ENCODE measurements at places on chromosomes 12 and 14.

GRCh38 chr14:20441461-20441860 lies 5.5 kb upstream of the KLHL33 start:
- DNase-seq: no peak

DNA sequence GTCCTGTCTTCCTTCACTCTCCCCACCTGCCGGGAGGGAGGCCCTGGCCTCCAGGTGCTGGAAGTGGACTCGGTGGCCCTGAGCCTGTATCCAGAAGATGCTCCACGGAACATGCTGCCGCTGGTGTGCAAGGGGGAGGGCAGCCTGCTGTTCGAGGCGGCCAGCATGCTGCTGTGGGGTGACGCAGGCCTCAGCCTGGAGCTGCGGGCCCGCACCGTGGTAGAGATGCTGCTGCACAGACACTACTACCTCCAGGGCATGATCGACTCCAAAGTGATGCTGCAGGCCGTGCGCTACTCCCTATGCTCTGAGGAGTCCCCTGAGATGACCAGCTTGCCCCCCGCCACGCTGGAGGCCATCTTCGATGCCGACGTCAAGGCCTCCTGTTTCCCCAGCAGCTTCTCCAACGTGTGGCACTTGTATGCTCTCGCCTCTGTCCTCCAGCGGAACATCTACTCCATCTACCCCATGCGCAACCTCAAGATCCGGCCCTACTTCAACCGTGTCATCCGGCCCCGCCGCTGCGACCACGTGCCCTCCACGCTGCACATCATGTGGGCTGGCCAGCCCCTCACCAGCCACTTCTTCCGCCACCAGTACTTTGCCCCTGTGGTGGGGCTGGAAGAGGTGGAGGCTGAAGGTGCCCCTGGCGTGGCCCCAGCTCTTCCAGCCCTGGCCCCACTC lies 8.8 kb downstream of the VRTN start:
- DNase-seq: no peak

DNA sequence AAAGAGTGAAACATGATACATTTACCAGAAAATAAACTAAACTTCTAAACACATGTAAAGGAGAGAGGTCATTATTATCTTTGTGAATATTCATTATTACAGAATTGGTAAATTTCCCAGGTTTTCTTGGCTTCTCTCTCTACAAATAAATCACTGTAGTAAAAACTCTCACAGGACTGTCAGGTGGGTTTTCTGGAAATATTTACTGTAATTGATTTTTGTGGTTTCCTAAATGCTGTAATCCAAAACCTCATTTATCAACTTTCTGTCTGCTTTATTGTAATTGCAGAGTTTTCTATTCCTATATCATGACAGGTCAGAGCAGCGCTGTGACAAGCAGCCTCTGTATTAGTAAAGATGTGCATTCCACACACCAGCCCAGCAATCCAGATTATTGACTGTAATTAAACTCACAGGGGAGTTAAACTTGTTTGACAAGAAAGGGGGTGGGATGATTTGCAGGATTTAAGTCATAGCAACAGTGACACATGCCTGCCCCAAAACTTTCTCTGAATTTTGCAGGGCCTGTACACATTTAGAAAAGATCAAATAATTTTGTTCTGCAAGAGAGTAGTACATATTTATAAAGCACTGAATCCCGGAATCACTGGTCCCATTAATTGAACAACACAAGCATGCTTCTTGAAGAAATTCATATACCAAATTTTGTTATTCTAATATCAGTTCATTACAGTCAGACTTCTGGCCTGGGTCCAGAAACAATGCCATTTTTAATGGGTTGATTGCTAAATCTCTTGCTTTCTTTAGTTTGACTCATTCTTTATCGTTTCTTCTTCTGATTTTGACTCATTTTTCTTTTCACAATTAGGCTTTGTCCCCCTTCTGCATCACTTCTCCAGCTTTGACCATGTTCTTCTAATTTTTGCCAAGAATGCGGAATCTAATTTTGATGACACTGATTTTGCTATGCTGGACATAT lies 42.2 kb downstream of the PTPRO start:
- no peak for DNase-seq

GRCh38 chr14:68771631-68772030 lies 21.2 kb downstream of the ZFP36L1 start:
- DNase-seq: no peak

- no peak for DNase-seq
Measured at GRCh38 chr12:13198241-13198640, 1.7 kb downstream of the EMP1 start.

- DNase-seq: no peak
Measured at GRCh38 chr14:78576437-78577166, 406.4 kb downstream of the NRXN3 start.

GRCh38 chr14:99514552-99515300 lies 33.5 kb downstream of the CCNK start:
- DNase-seq: peak; percentile 7

GRCh38 chr12:18165889-18166288 lies 75.9 kb upstream of the RERGL start:
- DNase-seq: no peak

DNA sequence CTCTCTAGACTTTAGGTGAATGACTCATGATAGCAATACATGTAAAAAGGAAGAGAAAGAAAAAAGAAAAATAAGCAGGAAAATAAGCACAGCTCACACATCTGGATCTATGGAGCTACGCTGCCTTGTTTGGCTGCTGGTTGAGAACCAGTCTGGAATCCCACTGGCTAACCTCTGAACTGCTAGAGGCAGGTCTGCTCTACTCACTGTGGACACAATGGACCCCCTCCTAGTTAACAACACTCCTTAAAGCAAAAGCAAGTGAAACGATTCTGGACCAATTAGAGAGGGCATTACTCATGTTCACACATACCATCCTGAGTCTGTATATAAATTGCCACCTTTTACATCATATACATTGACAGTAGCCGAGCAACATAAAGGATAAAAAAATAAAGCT lies 383.2 kb upstream of the FLRT2 start:
- no peak for DNase-seq

DNA sequence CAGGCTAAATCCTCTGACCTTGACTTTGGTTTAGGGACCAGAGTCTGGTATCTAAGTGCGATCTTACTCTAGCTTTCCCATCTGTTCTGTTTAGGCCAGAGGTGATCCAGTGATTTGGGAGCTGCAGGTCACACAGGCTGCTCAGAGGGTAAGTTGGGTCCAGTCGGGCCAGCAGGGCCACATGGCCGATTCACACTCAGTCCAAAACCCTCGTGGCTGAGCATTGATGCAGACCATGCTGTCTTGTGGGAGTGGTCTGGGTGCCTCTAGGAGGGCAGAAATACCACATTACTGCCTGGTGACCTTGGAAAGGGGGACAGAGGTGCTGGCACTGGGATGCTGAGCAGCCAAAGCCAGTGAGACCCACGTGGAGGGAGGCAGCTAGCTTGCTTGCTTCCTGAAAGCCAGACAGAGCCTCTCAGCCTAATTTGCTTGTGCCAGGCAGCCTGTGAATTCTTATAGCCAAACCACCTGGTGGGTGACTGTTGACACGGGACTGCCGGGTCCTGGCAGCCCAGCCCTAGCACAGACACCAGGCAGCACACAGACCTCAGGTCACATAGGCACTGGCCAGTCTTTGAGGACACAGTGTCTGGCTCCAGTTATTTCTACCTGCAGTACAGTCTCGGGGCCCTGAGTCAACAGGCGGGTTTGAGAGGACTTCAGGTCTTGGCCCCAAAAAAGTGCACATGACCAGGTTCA lies 31.7 kb downstream of the ESRRB start:
- no peak for DNase-seq

GRCh38 chr12:42140901-42141300 lies 3.8 kb downstream of the GXYLT1 start:
- no peak for DNase-seq

- DNase-seq: peak; percentile 24
Measured at GRCh38 chr12:72612171-72612570, 340.0 kb downstream of the TRHDE start.

DNA sequence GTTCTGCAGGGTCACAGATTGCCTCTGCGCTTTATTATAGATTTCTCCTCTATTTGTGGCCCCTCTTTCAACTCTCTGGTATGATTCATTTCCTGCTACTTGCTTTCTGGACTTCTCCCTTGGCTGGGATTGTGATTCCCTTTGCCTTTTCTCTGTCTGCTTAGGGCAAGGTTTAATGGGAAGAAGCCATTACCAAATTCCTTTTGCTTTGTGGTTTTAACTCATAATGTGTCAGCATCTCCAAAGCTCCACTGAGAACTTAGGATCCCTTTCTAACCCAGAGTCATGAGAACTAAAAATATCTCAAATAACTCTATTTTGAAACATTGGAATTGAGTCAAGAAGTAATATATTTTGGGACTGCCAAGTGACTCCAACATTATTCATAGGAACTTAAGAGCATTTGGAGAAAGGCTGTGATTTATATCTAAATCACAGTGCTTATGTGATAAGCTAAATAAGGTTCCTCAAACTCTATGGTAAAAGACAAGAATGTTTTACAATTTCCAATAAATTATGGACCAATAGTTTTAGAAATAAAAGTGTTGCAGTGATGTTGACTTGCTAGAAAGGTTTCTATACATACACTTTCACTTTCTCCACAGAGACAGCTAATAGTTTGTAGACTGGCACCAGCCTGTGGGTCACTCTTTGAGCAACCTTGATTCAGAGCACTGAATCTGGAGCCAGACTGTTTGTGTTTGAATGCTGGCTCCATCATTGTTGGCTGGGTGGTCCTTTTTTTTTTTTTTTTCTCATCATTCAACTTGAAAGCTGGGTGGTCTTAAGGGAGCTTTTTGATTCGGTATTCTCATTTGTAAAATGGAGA lies 93.9 kb downstream of the DACT1 start:
- DNase-seq: no peak

- no peak for DNase-seq
Measured at GRCh38 chr12:54689034-54689372, 40.8 kb upstream of the DCD start.

GRCh38 chr14:58428118-58428683 lies 682 bp downstream of the KIAA0586 start:
- no peak for DNase-seq

DNA sequence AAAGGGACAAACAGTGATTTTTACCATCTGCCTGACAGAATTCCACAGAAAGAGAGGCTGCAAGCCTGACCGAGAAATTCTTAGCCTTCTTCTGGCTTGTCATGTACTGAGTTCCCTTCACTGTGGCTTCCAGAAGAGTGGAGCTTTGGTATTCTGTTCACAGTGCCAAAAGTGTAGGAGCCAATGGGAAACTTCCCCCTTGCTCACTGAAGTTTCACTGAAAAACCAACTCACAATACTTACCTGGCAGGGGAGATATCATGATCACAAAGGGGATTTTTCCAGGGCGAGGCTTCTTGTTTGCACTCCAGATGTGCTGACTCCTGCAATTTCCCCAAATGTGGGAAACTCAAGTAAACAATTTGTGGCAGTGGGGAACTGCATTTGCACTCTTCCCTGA lies 31.7 kb upstream of the MMP19 start:
- DNase-seq: no peak

- no peak for DNase-seq
Measured at GRCh38 chr14:38138473-38139138, 69.1 kb upstream of the SSTR1 start.

DNA sequence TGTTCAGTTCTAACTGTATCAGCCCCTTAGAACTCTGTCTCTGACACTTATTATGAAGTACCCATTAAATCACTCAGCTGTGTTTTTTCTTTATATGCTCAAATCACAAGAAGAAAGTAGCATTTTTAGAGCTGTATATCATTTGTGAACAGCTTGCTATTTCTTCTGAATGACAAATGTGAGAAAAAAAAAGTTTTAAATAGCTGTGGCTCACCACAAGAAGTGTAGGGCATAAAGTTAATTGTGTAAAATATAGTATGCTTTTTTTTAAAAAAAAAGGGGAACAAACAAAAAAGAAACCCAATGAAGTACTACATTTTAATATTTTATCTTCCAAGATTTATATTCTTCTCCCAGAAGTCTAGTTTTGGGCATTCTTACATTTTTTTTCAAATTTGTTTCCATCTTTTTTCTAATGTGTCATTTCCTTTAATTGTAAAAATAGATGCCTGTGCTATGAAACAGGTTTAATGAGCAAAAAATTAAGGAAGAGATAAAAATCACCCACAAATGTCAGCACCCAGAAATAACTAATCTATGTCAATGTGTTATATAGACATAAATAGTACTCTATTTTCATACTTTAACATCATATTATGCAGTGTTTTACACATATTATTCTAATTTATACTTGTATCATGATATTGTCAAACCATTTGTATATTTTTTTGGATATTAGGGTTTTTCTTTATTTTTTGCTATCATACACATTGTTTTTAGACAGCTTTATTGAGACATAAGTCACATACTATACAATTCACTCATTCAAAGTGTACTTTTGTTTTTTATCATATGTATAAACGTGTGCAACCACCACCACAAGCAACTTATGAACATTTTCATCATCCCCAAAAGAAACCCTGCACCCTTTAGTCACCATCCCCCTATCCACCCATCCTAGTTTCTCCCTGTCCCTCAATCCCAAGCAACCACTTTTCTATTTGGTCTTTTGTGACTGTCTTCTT lies 22.4 kb upstream of the LRRK2 start:
- no peak for DNase-seq

GRCh38 chr12:132413931-132414588 lies 75.9 kb upstream of the FBRSL1 start:
- peak; percentile 71 for DNase-seq

DNA sequence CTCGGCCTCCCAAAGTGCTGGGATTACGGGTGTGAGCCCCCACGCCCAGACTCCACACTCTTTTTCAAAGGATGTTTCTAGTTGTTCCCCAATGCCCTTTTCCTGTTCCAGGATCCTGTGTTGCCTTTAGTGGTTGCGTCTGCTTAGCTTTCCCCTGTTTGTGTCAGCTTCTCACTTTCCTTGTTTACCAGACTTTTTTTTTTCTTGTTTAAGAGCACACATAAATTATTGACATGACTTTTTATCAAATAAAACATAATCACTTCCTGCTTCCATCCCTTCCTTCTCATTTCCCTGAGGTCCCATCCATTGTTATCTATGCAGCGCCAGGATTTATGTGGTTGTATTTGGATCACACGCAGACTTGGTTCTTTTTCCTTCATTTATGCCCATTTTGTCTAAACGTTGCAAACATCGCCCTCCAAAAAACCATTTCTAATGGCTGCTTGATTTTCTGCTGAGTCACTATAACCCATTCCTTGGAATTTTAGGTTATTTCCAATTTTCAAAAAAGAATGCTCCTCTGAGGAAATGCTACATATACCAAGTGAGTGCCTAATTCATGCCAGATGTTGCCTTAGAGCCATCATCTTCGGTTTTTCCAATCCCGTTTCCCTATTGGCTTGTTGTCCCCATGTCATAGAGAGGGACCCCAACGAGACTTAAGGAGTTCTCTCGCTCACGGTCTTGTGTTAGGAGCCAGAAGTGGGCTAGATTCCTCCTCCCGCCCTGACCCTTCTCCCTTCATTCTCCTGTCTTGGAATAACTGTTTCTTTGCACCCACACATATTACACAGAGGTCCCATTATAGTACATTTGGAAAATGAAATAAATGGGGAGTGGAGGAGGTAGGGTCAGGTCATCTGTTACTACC lies 13.5 kb upstream of the CYP46A1 start:
- DNase-seq: no peak
